Spleen (tissue), 13 donors: ENCODE measurements at places on chromosomes 7 and 10. TPM values are rescaled to one million over a fixed set of nuclear protein-coding genes. Genes with fewer than 3 reads are reported as not detected.
A peak's percentile ranks its signal among the peaks of the same experiment; 100 is the strongest.

- peaks cover 25% of the 10 kb centered on the region for H3K4me1 ChIP-seq
- H3K27ac ChIP-seq = no peak overlapping the region
- no peak for DNase-seq
- no peak overlapping the region for H3K4me3 ChIP-seq
- no peaks in the 10 kb centered on the region for H3K36me3 ChIP-seq
Measured at GRCh38 chr10:70456164-70456563, 14.7 kb upstream of the NODAL start.

GRCh38 chr10:79084972-79085597, 16.3 kb downstream of the ZMIZ1 start:
- peak overlapping the region; percentile 81 for H3K27ac ChIP-seq
- peaks cover 86% of the 10 kb centered on the region for H3K4me1 ChIP-seq
- no peaks in the 10 kb centered on the region for H3K27me3 ChIP-seq
- peak overlapping the region; percentile 47 for H3K4me3 ChIP-seq
- peak; percentile 87 for DNase-seq
- no peaks in the 10 kb centered on the region for H3K36me3 ChIP-seq

DNA sequence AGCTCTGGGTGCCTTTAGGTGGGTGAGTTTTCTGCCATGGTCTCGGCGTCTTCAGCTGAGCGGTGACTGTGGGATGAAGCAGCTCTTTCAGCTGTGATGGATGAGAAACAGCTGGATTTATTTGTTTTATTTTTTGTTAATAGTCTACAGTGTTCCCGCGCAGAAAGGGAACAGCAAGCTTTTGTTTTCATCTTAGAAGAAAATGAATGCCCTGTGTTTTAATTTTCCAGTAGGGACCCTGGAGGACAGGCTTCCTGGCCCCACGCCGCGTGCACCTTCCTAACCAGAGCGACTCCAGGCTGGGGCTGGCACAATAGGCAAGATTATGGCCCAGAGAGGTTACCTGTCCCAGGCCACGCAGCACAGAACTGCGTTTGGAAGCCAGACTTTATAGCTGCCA, 57.6 kb downstream of the GTF2IRD1 start:
- H3K27me3 ChIP-seq = no peaks in the 10 kb centered on the region
- H3K4me1 ChIP-seq = no peaks in the 10 kb centered on the region
- H3K27ac ChIP-seq = no peak overlapping the region
- no peak overlapping the region for H3K4me3 ChIP-seq
- DNase-seq = no peak

GRCh38 chr10:105843786-105844185, 1202.7 kb downstream of the SORCS3 start:
- H3K36me3 ChIP-seq = no peaks in the 10 kb centered on the region
- H3K27me3 ChIP-seq = no peaks in the 10 kb centered on the region
- no peaks in the 10 kb centered on the region for H3K4me1 ChIP-seq
- no peak for DNase-seq

DNA sequence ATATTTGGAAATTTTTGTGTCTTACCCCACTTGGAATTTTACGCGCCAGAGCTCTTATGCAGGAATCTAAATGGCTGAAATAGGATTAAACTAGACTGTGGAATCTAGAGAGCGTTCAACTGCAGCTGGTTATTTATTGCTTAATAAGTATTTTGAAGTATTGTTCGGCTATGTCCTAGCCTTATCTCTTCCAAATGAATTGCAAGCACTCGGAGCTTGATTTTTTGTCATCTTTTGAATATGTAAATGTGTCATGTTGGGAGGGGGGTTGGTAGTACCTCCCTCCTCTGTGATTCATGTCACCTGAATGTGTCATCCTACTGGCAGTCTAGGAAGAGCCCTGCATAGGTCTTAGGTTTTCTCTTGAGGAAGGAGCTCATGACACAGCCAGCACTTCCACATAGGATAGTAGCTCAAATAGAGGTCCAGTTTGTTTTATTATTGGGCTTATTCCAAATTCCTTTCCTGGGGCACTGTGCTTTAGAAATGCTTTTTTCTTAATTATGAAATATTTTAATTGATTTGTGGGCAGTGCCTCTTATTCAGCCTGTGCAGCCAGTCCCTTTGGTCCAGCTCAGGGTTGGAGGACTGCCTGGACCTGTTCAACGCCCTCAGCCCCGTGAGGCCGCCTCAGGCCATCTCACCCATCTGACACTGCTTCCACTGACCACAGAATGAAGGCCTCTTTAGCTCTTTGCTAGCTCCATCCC, 22.5 kb upstream of the TRIL start:
- H3K27me3 ChIP-seq = no peaks in the 10 kb centered on the region
- H3K27ac ChIP-seq = peak overlapping the region; percentile 4
- H3K4me3 ChIP-seq = no peak overlapping the region
- H3K4me1 ChIP-seq = peaks cover 9% of the 10 kb centered on the region
- no peak for DNase-seq

- H3K4me3 ChIP-seq = no peak overlapping the region
- no peaks in the 10 kb centered on the region for H3K27me3 ChIP-seq
- H3K4me1 ChIP-seq = no peaks in the 10 kb centered on the region
- H3K36me3 ChIP-seq = no peaks in the 10 kb centered on the region
- no peak overlapping the region for H3K27ac ChIP-seq
- no peak for DNase-seq
Measured at GRCh38 chr7:118148930-118149329, 35.0 kb upstream of the LSM8 start.

DNA sequence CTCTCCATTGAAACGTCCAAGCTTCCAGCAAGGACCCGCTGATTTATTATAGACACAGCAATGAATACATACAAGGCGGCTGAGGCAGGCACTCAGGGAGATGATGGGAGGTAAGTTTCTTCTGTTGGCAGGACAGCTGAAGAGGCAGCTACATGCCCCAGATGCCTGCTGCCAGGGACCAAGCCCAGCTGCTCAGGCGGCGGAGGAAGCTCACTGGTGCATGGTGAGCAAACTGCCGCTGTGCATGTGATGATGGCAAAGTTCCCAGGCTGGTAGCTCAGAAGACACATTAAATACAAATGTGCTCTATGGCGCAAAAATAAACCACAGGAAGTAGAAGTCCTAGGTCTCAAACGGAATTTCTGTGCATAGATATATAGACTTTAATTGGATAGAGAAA, 2.3 kb downstream of the DNTT start:
- H3K4me3 ChIP-seq = no peak overlapping the region
- no peaks in the 10 kb centered on the region for H3K36me3 ChIP-seq
- peak; percentile 89 for DNase-seq
- no peaks in the 10 kb centered on the region for H3K27me3 ChIP-seq
- peaks cover 4% of the 10 kb centered on the region for H3K4me1 ChIP-seq

GRCh38 chr10:53699684-53700083, 927.1 kb upstream of the MBL2 start:
- no peaks in the 10 kb centered on the region for H3K27me3 ChIP-seq
- H3K4me3 ChIP-seq = no peak overlapping the region
- no peak overlapping the region for H3K27ac ChIP-seq
- H3K36me3 ChIP-seq = no peaks in the 10 kb centered on the region

- H3K36me3 ChIP-seq = no peaks in the 10 kb centered on the region
- H3K27me3 ChIP-seq = no peaks in the 10 kb centered on the region
- no peak for DNase-seq
- H3K4me1 ChIP-seq = peaks cover 9% of the 10 kb centered on the region
- no peak overlapping the region for H3K4me3 ChIP-seq
Measured at GRCh38 chr10:6990891-6991290, 410.8 kb upstream of the PRKCQ start.

DNA sequence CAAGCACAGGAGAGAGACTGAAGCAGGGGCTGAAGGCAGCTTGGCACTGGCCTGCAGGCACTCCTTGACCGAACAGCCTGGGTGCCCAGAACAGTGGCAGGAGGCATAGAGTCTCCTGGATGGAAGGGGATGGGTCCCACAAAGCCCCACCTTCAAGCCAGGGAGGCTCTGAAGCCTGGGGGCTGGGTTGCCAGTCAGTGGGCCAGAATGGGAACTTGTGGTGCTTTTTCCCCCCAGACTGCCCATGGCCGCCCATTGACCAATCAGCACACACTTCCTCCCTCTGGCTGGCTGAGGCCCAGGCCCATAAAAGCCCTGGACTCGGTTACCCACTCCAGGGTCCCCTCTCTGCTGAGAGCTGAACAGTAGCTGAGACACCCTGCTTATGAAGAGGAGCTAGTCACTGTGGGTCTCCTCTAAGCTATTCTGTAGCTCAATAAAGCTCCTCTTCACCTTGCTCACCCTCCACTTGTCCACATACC, 109.6 kb downstream of the ELAPOR2 start:
- peak overlapping the region; percentile 62 for H3K27ac ChIP-seq
- DNase-seq = no peak
- no peaks in the 10 kb centered on the region for H3K36me3 ChIP-seq

DNA sequence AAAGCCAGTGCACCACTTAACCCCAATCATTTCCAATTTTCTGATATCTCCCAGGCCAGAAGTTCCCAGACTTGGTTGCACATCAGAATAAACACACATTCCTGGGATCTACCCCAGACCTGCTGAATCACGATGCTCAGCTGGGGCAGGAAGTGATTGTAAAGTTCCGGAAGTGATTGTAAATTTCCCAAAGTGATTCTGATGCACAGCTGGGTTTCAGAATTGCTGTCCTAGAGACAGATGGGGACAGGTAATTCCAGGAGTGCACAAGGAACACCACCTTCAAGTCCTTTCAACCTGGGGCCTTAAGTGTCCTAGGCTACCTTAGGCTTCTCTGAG, 104.2 kb upstream of the EEPD1 start:
- no peaks in the 10 kb centered on the region for H3K4me1 ChIP-seq
- no peak overlapping the region for H3K4me3 ChIP-seq
- no peaks in the 10 kb centered on the region for H3K36me3 ChIP-seq
- H3K27me3 ChIP-seq = no peaks in the 10 kb centered on the region
- no peak for DNase-seq
- H3K27ac ChIP-seq = no peak overlapping the region

GRCh38 chr10:60390224-60390626, 550 bp upstream of the ANK3 start:
- H3K27me3 ChIP-seq = no peaks in the 10 kb centered on the region
- H3K36me3 ChIP-seq = no peaks in the 10 kb centered on the region
- no peak overlapping the region for H3K27ac ChIP-seq
- DNase-seq = no peak
- no peak overlapping the region for H3K4me3 ChIP-seq
- peaks cover 20% of the 10 kb centered on the region for H3K4me1 ChIP-seq

DNA sequence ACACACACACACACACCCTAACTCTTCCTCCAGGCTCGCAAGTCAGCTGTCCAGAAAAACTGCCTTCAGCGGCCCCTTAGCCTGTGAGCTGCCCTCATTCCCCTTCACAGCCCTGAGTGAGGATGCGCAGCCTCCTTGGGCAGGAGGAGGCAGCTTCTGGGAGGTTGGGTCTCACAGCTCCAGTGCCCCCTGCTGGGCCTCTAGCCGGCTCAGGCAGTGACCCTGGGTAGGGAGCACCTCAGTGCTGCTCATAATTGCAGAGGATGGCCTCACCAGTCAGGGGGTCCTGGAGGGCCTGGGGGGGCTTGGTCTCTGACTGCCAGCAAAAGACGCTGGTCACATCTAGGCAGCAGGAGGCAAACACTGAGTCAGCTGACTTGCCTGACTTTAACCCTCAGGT, 43.7 kb downstream of the ZNF273 start:
- H3K4me1 ChIP-seq = peaks cover 12% of the 10 kb centered on the region
- H3K4me3 ChIP-seq = no peak overlapping the region
- H3K36me3 ChIP-seq = no peaks in the 10 kb centered on the region

GRCh38 chr10:59047957-59048618, 128.4 kb upstream of the PHYHIPL start:
- no peaks in the 10 kb centered on the region for H3K36me3 ChIP-seq
- no peak overlapping the region for H3K4me3 ChIP-seq
- no peak overlapping the region for H3K27ac ChIP-seq
- no peaks in the 10 kb centered on the region for H3K4me1 ChIP-seq
- no peaks in the 10 kb centered on the region for H3K27me3 ChIP-seq

DNA sequence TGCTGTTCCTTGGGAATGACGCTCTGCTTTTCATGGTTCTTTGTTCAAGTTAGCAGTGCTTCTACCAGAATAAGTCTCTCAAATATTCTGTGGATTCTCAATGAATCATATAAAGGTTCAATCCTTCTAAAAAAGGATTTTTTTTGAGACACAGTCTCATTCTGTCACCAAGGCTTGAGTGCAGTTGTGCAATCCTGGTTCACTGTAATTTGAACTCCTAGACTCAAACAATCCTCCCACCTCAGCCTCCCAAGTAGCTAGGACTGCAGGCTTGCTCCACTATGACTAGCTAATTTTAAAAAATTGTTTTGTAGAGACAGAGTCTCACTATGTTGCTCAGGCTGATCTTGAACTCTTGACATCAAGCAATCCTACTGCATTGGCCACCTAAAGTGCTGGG, 64.9 kb upstream of the RELN start:
- no peak for DNase-seq
- no peaks in the 10 kb centered on the region for H3K27me3 ChIP-seq
- no peaks in the 10 kb centered on the region for H3K36me3 ChIP-seq
- no peaks in the 10 kb centered on the region for H3K4me1 ChIP-seq

GRCh38 chr7:149790146-149790548, 16.8 kb upstream of the ZNF467 start:
- peak; percentile 91 for DNase-seq
- H3K27ac ChIP-seq = no peak overlapping the region
- peaks cover 49% of the 10 kb centered on the region for H3K27me3 ChIP-seq
- H3K4me3 ChIP-seq = no peak overlapping the region
- H3K36me3 ChIP-seq = no peaks in the 10 kb centered on the region

- no peak overlapping the region for H3K4me3 ChIP-seq
- no peaks in the 10 kb centered on the region for H3K36me3 ChIP-seq
- H3K4me1 ChIP-seq = no peaks in the 10 kb centered on the region
- no peak for DNase-seq
- no peaks in the 10 kb centered on the region for H3K27me3 ChIP-seq
- no peak overlapping the region for H3K27ac ChIP-seq
Measured at GRCh38 chr7:55189146-55189766, 170.4 kb downstream of the EGFR start.

- peak overlapping the region; percentile 62 for H3K4me3 ChIP-seq
- no peaks in the 10 kb centered on the region for H3K36me3 ChIP-seq
- H3K27me3 ChIP-seq = no peaks in the 10 kb centered on the region
- no peak for DNase-seq
- H3K4me1 ChIP-seq = peaks cover 23% of the 10 kb centered on the region
- H3K27ac ChIP-seq = no peak overlapping the region
Measured at GRCh38 chr7:100602889-100603725, 944 bp downstream of the PCOLCE start.

GRCh38 chr10:43708262-43708661, 59.6 kb upstream of the ZNF32 start:
- no peaks in the 10 kb centered on the region for H3K36me3 ChIP-seq
- no peaks in the 10 kb centered on the region for H3K27me3 ChIP-seq
- DNase-seq = no peak
- H3K27ac ChIP-seq = peak overlapping the region; percentile 43
- H3K4me1 ChIP-seq = no peaks in the 10 kb centered on the region
- no peak overlapping the region for H3K4me3 ChIP-seq

The POU6F2 gene
- total RNA-seq = 0.23 TPM

The FGFR2 gene
- total RNA-seq = 0.94 TPM

The TUBB8 gene
- not detected for total RNA-seq

The POLR2J2 gene
- total RNA-seq = 11.5 TPM

The IFIT1B gene
- total RNA-seq = 0.49 TPM

The TAC1 gene
- 113 TPM for total RNA-seq

The CTNNA3 gene
- total RNA-seq = 0.51 TPM

The GPR158 gene
- 0.09 TPM for total RNA-seq

The ADAMTS14 gene
- total RNA-seq = 0.13 TPM

The SCRN1 gene
- 27.8 TPM for total RNA-seq

The PLEKHS1 gene
- total RNA-seq = not detected

The CHN2 gene
- total RNA-seq = 37.3 TPM

The ENKUR gene
- total RNA-seq = 0.85 TPM
